CD4-positive, alpha-beta T cell treated with Interleukin-4 for 1 hour (primary cell): ENCODE measurements at places on chromosomes 4 and X.

DNA sequence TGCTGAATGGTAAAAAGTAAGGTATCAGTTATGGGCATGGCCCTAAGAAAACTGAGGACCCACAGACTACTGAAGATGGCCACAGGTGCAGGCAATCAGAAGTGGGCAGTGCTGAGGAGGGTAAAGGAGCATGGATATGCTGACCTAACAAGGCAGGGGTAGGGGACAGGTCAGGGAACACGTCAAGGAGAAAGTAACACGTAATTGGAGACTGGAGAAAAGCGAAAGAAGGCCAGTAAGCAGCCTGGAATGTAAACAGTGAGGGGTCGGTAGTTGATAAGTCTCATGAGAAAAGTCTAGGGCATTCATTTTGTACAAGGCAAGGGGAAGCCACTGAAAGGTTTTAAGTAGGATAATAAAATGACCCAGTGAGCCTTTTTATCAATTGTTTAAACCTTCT lies 153.3 kb downstream of the PRDM5 start:
- DNase-seq: no peak

- DNase-seq: no peak
Measured at GRCh38 chrX:15744181-15744867, 6.3 kb downstream of the CA5B start.

DNA sequence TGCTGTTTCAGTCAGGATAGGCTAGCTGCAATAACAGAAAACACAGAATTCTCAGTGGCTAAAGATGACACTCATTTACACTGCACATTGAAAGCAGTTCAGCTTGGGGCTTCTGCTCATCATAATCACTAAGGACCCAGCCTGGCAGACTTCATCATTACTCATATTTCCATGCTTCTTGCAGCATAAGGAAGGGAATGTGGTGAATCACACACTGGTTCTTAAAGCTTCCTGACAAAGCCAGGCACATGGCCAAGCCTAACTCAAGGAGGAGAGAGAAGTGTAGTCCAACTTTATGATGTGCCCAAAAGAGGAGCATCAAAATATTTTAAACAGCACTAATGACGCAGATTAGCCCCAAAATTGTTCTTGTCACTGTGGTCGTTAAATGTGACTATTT lies 186.5 kb downstream of the BANK1 start:
- no peak for DNase-seq

DNA sequence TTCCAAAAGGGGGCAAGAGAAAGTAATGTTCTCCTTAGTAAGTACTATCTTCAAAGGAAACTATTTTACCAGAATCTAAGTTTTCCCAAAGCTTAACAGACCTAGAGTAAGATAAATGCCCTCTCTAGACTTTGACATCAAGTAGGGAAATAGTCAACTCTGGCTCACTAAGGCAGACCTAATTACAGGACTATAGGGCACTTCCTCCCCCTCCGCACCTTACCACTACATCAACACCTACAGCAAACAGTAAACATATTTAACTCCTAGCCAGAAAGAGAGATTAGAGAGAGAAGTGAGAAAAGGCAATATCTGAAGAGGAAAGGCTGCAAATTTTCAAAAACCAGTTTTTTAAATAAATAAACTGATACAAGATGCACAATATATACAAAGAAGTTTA lies 60.4 kb downstream of the CNOT6L start:
- DNase-seq: no peak

GRCh38 chr4:89939546-89939945 lies 44.9 kb downstream of the MMRN1 start:
- DNase-seq: no peak

DNA sequence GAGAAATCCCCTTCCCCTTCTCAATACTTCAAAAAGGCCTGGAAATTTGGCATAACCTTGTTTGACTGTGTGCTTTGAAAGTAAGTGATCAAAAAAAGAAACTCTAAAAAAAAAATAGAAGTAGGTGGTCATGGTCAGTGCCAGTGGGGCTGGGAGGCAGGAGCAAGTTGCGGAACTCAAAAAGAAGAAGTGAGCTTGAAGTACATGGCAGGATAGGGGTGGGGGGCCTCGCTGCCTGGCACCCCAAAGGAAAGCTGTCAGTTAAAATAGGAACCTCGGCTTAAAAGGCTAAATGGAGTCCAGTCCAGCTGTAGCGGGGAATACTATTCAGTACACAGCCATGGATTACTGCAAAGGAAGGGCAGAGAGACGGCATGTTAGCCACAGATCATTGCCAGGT lies 12.2 kb upstream of the NKRF start:
- no peak for DNase-seq

DNA sequence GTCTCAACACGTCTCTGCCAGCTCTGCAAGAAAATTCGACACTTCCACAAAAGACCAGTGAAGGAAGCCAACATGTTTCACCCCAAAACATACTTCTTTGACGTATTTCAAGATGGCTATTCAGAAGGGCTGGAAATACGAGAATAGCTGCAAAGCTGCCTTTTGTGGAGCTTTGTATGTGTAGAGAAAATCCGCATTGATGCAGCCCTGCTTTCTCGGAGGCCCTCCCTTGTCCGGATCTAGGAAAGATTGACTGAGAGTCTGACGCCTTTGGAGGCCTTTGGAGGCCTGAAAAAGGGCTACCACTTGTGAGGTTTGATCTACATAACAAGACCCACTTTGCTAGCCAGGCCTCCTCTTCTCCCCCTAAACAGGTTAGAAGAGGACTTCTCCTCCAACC lies 12.2 kb downstream of the SAT1 start:
- no peak for DNase-seq

GRCh38 chr4:74282926-74283325 lies 25.3 kb upstream of the EPGN start:
- DNase-seq: no peak

DNA sequence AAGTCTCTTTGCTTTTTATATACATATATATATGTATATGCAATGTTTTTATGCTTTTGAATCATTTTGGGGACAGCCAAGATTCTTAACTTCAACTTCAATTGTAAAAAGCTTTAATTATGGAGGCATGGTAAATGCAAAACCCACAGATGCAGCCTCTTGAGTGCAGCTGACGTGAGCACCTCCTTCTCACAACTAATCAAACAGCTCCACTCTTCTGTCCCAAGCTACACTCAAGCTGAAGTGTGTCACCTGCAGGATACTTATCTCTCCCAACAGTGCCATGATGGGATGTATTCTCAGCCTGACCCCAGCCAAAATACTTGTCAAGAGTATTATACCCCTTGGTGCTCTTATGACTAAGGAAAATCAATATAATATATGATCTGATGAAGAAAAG lies 60.7 kb upstream of the BLTP1 start:
- DNase-seq: no peak

- no peak for DNase-seq
Measured at GRCh38 chr4:104866809-104867208, 279.9 kb upstream of the TET2 start.

DNA sequence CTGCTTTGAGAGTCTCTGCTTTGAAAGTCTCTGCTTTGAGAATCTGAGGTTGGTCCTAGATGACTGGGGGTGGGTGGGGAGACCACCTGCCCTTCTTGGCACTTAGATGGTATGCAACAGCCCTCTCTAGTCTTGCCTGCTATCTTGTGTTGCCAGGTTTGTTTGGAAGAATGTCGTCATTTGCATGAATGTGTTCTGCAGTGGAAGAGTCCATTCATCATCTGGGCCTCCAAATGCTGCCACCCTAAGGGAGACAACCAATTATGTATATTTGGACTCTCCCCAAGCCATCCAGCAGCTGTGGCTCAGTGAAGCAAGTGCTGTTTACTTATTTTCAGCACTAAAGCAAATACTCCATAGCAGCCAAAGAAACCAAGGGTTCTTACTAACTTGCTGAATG lies 44.6 kb upstream of the TRPC5OS start:
- DNase-seq: no peak

GRCh38 chr4:84632092-84632491 lies 49.2 kb downstream of the CDS1 start:
- DNase-seq: no peak

- DNase-seq: no peak
Measured at GRCh38 chr4:86032476-86033022, 327.3 kb downstream of the MAPK10 start.

DNA sequence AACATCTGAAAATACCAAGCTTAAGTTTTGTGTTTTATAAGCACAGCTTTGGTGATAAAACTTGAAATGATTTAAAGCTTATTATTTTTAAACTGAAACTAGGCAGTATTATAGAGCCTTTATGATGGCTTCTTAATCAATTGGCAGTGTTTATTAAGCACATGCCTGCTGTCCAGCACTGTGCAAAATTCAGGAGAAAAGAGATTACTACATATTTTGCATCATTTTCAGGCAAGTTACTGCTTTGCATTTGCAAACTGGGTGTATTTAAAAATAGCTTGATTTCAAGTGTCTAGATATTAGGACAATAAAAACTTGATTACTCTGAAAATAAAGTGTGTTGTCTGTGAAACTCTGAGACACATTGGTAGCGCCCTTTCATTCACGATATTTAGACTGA lies 126.5 kb downstream of the PDLIM5 start:
- DNase-seq: no peak

DNA sequence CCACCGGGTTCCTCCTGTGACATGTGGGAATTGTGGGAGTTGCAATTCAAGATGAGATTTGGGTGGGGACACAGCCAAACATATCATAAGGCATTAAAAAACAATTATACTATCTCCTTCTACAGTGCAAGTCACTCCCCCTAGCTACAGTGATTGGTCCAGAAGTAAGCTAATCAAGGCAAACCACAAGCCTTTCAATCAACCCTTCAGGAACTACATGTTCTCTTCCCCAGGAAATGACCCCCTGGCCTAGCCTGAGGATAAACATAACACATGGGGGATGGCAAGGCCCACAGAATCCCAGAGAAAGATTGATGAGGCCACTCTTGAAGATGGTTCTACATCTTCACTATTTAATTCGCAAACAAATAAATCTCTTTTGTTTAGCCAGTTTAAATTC lies 25.2 kb upstream of the FAM241A start:
- no peak for DNase-seq

GRCh38 chrX:22629105-22629725 lies 356.5 kb downstream of the CBLL2 start:
- DNase-seq: no peak

DNA sequence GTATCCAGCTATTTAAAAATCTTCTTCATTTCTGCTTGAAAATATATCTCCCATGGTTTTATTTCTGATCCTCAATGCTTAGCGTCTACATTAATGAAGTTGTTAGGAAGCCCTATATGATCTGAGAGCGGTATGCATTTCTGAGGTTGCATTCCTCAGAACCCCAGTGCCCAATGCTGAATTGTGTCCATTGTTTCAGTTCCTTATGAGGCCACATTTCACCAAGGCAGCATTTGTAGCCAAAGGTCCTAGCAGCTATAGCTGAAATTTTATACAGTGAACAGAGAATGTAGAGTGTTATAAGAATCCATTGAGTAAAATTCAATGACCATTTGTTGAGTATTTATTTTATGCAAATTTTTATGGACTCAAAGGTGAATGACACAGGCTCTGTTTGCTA lies 209.5 kb downstream of the PCDH7 start:
- no peak for DNase-seq

- DNase-seq: no peak
Measured at GRCh38 chr4:55175779-55176231, 50.4 kb upstream of the KDR start.

GRCh38 chrX:154840856-154841255 lies 6.4 kb upstream of the SMIM9 start:
- no peak for DNase-seq

GRCh38 chr4:101259876-101260275 lies 87.5 kb downstream of the PPP3CA start:
- no peak for DNase-seq

DNA sequence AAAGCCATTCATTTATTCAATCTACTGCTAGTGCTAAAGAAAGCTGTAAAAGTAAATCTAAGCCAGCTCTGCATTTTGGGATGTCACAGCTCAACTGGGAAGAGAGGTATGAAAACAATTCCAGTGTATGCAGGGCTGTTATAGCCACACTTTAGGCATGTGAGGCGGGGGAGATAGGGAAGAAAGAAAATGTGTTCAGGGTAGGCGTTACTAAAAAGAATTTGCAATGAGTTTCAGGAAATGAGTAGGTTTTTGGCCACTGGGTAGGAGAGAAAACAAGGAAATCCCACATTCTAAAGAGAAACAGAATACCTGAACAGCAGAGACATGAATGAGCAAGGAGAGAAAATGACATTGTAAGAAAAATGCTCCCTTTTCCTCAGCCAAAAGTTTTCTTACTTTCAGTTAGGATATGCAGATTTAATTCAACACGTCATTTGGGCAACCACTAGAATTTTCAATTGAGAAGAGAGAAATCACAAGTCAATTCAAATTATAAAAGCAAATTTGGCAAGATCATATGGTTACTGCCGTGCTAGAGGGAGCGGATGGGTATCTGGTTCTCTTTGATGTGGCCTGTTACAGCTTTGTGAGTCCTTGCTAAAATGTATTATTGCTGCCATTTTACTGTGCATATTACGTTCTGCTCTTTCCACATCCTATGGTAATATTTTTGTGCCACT lies 226.3 kb downstream of the KCNIP4 start:
- DNase-seq: no peak

DNA sequence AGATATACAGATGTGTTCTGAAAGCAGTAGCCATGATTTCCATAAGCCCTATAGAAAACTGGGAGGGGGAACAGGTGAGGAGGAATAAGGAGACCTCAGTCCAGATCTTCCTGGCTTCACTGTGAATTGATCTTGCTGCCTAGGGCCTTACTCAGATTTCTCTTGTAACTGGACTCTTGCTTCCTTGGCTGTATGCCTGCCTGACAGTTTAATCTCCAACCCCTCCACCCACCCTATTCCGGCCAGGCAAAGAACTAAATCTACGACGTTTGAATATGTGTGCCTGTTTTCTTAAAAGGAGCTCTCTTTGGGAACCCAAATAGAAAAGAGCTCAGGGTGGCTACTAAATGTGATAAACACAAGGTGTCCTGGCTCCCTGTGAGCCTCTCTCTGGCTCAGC lies 173.0 kb downstream of the GPC3 start:
- DNase-seq: no peak

GRCh38 chrX:2159393-2159792 lies 341.4 kb downstream of the DHRSX start:
- no peak for DNase-seq
